Endothelial cell (in vitro differentiated cells): ENCODE measurements at places on chromosomes 5 and 9. TPM values are rescaled to one million over a fixed set of nuclear protein-coding genes. Genes with fewer than 3 reads are reported as not detected.

Gene DDX4
- not detected for total RNA-seq

Gene NR6A1
- total RNA-seq: 63.8 TPM

Gene ZNF483
- 24.0 TPM for total RNA-seq

Gene PCDHGA2
- total RNA-seq: 1.6 TPM

Gene PDE6A
- not detected for total RNA-seq

Gene LHX3
- total RNA-seq: not detected

Gene ANKRD55
- not detected for total RNA-seq

Gene KCNV2
- not detected for total RNA-seq

Gene IL4
- total RNA-seq: not detected

Gene PRDM9
- total RNA-seq: not detected

DNA sequence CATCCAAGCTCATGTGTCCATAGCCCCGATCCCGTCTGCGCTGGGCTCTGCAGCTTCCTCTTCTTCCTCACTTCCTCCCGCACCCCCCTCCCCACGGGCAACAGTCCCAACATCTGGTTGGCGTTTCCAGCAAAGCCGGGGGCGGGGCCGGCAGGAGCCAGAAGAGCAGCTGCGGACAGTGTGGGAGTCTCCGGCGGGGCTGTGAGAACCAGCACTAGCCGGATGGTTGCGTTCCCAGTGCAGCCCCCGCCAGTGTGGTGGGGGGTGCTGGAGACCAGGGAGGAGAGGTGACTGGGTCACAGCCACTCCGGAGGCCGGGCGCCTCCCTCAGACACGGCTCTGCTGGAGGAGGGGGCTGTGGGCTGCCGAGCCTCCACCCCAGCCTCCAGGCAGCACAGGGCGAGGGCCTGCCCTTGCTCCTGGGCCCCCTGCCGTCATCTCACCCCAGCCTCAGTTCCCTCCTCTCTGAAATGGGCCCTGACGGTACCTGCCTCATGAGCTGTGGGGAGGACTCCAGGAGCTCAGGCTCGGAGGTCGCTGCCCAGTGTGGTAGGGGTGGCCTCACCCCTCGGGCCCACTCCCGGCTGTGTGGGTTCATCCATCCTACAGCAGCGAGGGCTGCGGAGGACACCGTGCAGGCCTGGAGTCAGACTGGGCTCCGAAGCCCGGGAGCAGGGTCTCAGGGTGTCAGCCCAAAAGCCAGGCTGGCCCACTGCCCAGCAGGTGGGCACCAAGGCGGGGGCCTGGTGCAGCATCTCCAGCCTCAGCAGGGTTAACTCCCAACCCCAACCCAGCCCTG is 41.5 kb upstream of the NOTCH1 start:
- peaks cover 32% of the 10 kb centered on the region for H3K4me1 ChIP-seq
- DNase-seq: peak; percentile 80

GRCh38 chr5:39947657-39948056 is 522.9 kb upstream of the DAB2 start:
- H3K27ac ChIP-seq: no peak overlapping the region
- no peaks in the 10 kb centered on the region for H3K27me3 ChIP-seq
- no peak for DNase-seq
- H3K4me3 ChIP-seq: no peak overlapping the region

- H3K27ac ChIP-seq: no peak overlapping the region
- H3K27me3 ChIP-seq: peaks cover 7% of the 10 kb centered on the region
- H3K4me3 ChIP-seq: no peak overlapping the region
- DNase-seq: no peak
- H3K36me3 ChIP-seq: peaks cover 9% of the 10 kb centered on the region
Observed at GRCh38 chr9:133585481-133586351, 23.5 kb downstream of the FAM163B start.

DNA sequence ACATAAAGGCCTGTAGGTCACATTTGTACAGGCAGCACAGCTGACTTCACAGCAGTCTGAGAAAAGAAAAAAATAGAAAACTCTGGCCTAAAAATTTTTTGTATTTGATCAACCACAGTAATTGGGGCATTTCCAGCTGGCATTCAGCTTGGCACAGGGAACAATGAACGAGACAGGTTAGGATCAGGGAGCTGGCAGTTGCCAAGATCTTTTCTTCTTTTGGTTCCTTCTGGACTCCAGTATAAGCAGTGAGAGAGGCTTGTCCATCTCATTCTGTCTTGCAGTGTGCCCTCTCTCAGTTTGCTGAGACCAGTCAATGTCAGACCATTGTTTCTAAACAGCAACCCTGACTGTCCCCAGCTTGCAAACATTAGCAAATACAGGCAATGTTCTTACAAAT is 601.1 kb downstream of the TLR4 start:
- no peaks in the 10 kb centered on the region for H3K36me3 ChIP-seq
- no peak overlapping the region for H3K4me3 ChIP-seq
- H3K27me3 ChIP-seq: peaks cover 4% of the 10 kb centered on the region
- DNase-seq: no peak
- no peaks in the 10 kb centered on the region for H3K4me1 ChIP-seq

DNA sequence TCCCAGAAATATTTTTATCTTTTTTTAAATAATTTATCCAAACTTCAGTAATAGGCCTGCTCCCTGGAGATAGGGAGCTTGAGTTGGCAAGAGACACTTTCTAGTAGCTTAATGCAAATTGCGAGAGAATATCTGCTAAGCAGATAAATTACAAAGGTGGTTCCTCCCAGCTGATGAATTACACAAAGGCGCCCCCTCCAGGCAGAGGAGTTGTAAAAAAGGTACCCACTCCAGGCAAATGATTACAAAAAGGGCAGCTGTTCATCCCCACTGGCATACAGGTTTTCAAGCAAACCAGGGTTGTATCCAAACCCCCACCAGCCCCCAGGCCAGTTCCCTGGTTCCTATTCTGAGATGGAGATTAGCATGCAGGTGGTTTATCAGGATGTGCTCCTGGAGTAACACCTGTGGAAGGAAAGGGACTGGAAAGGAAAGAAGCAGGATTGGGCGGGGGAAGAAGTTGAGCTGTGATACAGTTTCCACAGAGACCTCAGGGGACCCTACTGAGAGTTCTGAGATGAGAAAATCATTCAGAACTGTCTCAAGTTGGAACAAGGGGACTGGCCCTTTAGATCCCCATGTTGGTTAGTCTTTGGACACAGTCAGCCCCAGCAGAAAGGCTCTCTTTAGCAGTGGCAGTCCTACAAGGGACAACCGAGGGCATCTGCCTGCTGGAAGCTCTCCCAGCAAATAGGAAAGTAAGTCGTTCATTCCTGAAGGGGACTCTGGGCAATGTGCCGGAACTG is 25.5 kb downstream of the ESM1 start:
- no peak overlapping the region for H3K27ac ChIP-seq
- no peaks in the 10 kb centered on the region for H3K36me3 ChIP-seq
- H3K4me1 ChIP-seq: no peaks in the 10 kb centered on the region
- DNase-seq: peak; percentile 35
- H3K4me3 ChIP-seq: no peak overlapping the region
- H3K27me3 ChIP-seq: peaks cover 1% of the 10 kb centered on the region

GRCh38 chr5:139979518-139979917 is 63.6 kb downstream of the NRG2 start:
- no peaks in the 10 kb centered on the region for H3K36me3 ChIP-seq
- no peak for DNase-seq
- peaks cover 12% of the 10 kb centered on the region for H3K27me3 ChIP-seq
- no peak overlapping the region for H3K4me3 ChIP-seq
- peaks cover 9% of the 10 kb centered on the region for H3K4me1 ChIP-seq

DNA sequence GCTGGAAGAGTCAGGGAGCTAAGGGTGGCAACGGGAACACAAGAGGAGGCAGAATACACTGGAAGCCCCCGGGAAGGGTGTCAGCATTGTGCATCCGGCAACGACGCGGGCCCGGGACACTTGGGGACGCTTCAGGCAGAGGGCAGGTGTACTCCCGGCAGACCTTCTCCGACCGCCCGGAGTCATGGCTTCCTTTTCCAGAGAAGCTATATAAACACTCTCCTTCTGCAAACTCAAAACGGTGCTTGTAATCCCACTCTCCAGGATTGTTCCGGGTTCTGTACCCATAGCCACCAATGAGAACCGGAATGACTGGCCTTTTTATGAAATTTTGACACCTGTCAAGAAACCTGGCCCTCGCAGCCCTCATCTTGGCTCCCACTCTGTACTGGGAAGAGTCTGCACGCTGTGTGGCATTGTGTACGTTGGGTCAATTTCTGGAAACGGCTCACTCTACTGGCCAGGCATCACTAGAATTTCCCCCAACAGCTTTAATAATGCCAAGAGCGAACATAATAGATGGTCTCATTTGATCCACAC is 462 bp upstream of the MCC start:
- H3K4me1 ChIP-seq: peaks cover 2% of the 10 kb centered on the region
- no peak overlapping the region for H3K27ac ChIP-seq
- H3K36me3 ChIP-seq: peaks cover 8% of the 10 kb centered on the region

DNA sequence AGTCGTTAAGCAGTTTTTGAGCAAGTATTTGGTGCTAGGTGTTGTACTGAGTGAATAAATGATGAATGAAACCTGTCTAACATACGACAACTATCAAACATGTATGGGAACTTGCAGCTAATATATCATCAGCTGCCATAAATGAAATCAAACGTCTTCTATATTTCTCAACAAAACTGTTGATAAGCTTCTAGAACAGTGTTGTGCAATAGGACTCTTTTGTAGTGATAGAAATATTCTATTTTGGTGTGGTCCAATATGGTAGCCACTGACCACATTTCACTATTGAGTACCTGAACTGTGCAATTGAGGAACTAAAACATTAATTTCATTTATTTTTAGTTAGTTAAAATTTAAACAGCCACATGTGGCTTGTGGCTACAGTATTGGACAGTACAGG is 16.3 kb upstream of the FYB1 start:
- no peak overlapping the region for H3K27ac ChIP-seq
- no peak overlapping the region for H3K4me3 ChIP-seq
- DNase-seq: no peak
- no peaks in the 10 kb centered on the region for H3K36me3 ChIP-seq

- H3K27ac ChIP-seq: no peak overlapping the region
- no peaks in the 10 kb centered on the region for H3K4me1 ChIP-seq
Observed at GRCh38 chr5:464446-464842, 21.5 kb downstream of the EXOC3 start.

GRCh38 chr5:34957857-34958690 is 28.7 kb downstream of the DNAJC21 start:
- H3K36me3 ChIP-seq: peaks cover 7% of the 10 kb centered on the region
- H3K4me1 ChIP-seq: no peaks in the 10 kb centered on the region
- no peaks in the 10 kb centered on the region for H3K27me3 ChIP-seq
- no peak overlapping the region for H3K4me3 ChIP-seq
- no peak overlapping the region for H3K27ac ChIP-seq

DNA sequence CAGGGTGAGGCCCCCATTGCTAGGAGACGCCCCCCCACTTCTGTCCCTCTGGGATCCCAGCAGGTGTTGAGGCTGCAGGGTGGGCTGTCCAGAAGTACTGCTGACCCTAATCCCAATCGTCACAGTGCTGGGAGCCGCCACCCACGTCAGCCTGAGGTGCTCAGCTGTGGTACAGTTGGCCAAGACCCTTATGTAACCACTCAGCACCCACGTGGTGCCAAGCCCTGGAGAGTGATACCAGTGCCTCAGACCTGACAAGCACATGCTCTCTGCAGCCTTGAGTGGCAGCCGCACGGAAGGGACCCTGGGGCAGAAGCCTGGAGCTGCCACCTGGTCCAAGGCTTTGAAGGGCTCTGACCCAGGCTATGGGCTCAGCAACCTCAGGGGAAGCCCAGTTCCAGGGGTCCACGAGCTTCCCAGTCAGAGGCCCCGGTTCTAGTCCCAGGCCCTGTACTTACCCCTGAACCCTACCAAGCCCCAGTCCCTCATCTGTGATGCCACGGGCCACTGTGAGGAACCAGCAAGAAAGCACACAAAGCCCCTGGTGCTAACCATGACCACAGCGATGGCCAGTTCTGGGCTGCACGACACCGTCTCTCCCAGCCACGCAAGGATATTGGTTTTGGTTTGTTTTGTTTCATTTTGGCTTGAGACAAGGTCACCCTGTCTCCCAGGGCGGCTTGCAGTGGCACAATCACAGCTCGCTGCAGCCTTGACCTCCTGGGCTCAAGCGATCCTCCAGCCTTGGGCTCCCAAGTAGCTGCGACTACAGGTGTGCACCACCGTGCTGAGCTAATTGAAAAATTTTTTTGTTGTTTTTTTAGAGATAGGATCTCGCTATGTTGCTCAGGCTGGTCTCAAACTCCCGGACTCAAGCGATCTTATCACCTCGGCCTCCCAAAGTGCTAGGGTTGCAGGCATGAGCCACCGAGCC is 50.7 kb downstream of the DBH start:
- H3K36me3 ChIP-seq: no peaks in the 10 kb centered on the region
- H3K4me1 ChIP-seq: peaks cover 12% of the 10 kb centered on the region
- no peak overlapping the region for H3K4me3 ChIP-seq

DNA sequence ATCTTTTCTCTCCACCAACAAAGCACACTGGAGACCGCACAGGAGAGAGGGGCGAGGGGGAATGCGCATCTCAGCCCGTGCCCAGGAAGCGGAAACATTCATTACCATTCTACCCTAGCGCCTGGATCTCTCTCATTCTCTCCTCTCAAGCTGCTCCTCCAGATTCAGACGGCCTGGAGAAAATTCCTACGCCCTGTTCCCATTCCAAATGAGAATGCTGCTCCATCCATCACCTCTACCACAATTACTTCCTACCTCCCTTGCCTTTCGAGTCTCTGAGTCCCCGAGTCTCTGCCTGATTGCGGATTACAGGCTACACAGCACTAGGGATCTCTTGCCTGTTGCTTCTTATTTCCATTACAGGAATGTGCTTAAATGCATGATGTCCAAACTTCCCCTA is 6.7 kb downstream of the DDX31 start:
- H3K27me3 ChIP-seq: peaks cover 2% of the 10 kb centered on the region
- peaks cover 2% of the 10 kb centered on the region for H3K4me1 ChIP-seq
- DNase-seq: no peak
- no peaks in the 10 kb centered on the region for H3K36me3 ChIP-seq
- H3K27ac ChIP-seq: no peak overlapping the region
- no peak overlapping the region for H3K4me3 ChIP-seq

DNA sequence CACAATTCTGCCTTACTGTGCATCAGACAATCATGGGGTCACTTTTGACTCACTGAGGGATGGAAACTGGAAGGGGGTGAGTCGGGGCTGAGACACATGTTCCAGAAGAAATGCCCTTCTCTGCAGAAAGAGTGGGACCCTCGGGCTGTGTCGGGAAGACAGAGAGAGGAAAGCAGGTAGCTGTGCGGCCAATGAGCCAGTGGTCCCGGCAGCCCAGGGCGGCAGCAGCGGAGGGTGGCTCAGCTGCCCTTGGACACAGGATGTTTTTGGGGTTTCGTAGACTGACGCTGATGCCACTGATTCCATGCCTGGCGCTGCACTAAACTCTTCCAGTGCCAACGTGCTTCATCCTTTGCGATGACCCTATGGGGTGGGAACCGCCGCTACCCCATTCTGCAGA is 78.4 kb upstream of the PPP1R26 start:
- no peaks in the 10 kb centered on the region for H3K4me1 ChIP-seq
- DNase-seq: no peak
- H3K27ac ChIP-seq: no peak overlapping the region
- H3K27me3 ChIP-seq: peaks cover 2% of the 10 kb centered on the region
- no peak overlapping the region for H3K4me3 ChIP-seq

- H3K27me3 ChIP-seq: peaks cover 2% of the 10 kb centered on the region
- no peak overlapping the region for H3K4me3 ChIP-seq
- peaks cover 44% of the 10 kb centered on the region for H3K4me1 ChIP-seq
- no peak overlapping the region for H3K27ac ChIP-seq
Observed at GRCh38 chr9:127183814-127184582, 61.6 kb upstream of the ANGPTL2 start.
